ENCODE measurements at places on chromosomes 6 and 20.

DNA sequence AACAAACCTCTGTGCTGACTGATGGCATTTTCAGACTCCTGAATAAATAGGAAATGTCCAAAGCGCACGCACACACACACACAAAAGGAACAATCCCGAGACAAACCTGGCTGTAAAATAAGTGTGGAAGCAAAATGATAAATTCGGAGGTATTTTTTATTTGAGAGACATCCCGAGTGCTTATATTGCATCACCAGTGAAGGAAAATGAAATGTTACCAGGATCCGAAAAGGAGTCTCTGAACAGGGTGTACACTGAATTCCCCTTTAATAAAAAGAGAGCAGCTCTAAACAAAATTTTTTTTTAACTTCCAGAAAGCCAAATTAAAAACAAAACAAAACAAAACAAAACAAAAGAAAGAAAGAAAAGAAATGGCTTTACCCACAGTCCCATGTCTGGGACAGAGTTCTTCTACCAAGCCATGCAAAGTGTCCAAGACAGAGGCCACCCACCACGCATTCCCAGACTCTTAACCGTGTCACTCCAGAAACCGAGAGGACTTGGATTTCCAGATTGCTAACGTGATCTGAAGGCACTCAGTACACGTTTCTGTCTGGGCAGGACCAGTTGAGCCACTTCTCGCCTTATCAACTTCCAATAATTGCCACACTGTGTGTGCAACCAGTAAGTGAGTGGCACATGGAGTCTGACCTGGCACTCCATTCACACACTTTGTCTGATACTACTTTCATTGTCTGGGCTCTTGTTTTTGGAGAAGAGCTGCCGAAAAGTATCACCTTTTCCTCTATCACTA, 817 bp downstream of the ME1 start:
- no peak for DNase-seq

- no peak for DNase-seq
Measured at GRCh38 chr20:48189181-48189580, 403.9 kb upstream of the SULF2 start.

DNA sequence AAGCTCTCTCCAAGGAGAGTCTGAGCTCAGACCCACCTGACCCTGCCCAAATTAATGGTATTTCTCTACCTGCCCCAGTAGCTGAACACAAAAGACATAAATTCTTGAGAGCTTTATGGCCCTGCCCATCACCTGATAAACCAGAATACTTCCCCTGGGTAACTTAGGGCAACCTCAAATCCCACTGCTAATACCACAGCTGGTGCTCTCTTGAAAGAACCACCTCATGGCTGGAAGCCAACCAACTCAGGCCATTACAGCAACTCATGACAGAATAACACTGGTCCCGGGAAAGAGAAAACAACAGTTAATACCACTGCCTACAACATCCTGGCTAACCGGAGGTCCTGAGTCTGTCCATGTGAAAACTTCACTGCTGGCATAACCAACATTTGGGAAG, 328.6 kb downstream of the NKAIN2 start:
- DNase-seq, result no peak

GRCh38 chr6:143589162-143589561, 77.6 kb upstream of the FUCA2 start:
- DNase-seq, result no peak

DNA sequence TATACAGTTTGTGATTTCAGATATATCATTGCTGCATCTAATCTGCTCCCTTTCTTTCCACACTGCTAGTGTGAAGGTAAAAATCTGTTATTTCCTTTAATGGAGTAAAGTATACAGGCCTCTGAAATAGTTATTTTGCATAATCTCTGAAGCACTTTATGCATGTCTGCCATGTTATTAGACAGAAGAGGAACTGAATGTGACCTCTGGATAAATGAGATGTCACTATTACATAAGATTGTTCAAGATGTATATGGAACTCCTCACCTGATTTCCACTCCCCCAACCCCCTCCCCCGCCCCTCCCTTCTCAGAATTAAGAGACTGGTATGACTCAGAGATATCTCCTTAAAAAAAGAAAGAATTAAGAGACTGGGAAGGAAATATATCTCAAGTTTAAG, 26.3 kb downstream of the SERINC1 start:
- no peak for DNase-seq

DNA sequence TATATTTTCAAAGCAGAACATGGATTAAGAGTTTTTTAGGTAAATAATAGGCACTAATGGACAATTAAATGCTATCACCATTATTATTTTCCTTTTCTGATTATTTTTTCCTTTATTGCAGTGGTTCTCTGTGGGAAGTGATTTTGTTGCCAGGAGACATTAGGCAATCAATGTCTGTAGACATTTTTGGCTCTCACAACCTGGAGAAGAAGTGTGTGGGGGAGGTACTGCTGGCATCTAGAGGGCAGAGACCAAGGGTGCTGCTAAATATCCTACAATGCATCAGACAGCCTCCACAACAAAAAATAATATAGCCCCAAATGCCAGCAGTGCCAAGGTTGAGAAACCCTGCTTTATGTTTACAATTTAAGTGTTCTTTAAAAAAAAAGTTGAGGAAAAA, 8.3 kb downstream of the IFNGR1 start:
- DNase-seq, result no peak

- DNase-seq, result no peak
Measured at GRCh38 chr6:167116109-167116837, 6.6 kb upstream of the CCR6 start.

DNA sequence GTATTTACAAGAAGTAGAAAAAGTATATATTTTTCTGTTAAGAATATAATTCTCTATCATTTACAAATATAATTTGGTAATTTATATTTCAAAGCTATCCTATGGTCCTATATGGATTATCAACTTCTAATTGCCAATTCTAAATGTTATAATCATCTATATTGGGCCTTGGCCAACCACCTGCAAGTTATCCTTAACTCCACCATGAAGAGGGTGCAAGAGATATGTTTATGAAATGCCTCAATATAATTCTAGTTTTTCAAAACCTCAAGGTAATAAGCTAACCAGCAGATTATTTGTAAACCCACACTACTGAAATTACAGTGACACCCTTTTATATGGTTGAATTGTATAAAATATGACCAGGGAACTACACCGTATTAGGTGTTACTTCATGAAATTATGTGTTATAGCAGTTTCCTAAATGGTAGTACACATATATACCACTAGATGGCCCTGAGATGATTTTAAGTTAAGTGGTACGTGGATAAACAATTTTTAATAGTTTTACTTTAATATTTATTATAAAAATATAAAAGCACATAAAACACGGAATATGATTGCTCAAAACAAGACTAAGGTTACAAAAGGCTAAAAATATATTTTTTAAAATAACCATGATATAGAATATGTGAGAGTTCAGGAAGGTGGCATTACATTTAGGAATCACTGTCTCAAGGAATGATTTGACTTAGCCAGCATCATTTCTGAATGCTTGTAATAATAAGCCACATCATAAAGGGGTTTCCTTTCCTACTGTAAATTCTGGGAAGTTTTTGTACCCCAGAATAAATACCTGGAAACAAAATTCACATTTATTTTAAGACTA, 9.8 kb upstream of the PNISR start:
- no peak for DNase-seq

GRCh38 chr6:89082486-89082891, 1.9 kb downstream of the PNRC1 start:
- no peak for DNase-seq

DNA sequence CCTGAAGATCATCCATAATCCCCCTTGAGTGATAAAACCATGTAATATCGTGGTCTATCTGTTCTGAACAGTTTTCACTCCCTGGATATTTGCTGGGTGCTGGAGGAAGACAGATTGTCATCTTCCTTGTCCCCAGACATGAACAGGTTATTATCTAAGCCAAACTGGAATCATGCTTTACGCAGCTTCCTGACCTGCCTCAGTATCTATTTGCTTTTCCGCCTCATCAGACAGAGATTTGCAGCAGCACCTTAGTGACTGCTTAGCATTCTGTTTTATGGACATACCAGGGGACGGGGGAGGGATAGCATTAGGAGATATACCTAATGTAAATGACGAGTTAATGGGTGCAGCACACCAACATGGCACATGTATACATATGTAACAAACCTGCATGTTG, 124.6 kb downstream of the SLC23A2 start:
- no peak for DNase-seq

GRCh38 chr20:62714799-62715198, 6.2 kb downstream of the NTSR1 start:
- DNase-seq, result no peak

DNA sequence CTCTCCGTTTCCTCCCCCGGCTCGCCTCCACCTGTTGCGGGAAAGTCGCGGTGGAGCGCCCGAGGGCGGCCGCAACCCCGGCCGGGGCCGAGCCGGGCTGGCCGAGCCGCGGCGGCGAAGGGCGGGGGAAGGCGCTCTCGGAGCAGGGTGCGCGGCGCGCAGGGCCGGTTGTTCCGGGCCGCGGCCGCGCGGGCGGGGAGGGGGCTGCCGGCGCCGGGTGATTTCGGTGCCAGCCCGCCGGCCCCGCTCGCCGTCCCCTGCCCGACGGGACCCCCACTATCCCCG, 235 bp downstream of the MAP7 start:
- DNase-seq, result no peak

GRCh38 chr6:17293395-17293794, 12.2 kb downstream of the RBM24 start:
- DNase-seq, result no peak

DNA sequence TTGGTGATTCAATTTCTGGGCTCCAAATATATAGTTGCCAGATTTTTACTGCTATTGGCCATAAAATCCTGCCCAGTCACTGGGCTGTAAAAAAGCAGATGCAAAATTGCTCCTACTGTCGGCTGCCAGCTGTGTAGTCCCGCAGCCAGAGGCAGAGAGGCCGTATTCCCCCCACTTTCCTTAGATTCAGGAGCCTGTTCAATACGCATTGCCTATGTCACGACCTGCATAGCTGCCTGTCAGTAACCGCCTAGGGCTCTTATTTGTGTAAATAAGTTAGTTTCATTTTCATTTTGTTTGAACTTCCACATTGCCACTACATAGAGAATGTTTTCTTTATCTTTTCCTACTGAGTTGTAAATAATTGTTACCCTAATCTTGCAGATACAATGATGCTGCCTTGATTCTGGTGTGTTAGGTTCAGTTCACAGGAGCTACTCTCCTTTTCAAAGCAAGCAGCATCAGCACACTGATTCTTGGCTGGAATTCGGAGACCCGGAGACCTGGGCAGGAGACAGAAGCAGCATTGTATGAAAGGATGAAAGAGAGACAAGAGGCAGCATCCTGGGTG, 46.0 kb upstream of the UST start:
- DNase-seq, result no peak

DNA sequence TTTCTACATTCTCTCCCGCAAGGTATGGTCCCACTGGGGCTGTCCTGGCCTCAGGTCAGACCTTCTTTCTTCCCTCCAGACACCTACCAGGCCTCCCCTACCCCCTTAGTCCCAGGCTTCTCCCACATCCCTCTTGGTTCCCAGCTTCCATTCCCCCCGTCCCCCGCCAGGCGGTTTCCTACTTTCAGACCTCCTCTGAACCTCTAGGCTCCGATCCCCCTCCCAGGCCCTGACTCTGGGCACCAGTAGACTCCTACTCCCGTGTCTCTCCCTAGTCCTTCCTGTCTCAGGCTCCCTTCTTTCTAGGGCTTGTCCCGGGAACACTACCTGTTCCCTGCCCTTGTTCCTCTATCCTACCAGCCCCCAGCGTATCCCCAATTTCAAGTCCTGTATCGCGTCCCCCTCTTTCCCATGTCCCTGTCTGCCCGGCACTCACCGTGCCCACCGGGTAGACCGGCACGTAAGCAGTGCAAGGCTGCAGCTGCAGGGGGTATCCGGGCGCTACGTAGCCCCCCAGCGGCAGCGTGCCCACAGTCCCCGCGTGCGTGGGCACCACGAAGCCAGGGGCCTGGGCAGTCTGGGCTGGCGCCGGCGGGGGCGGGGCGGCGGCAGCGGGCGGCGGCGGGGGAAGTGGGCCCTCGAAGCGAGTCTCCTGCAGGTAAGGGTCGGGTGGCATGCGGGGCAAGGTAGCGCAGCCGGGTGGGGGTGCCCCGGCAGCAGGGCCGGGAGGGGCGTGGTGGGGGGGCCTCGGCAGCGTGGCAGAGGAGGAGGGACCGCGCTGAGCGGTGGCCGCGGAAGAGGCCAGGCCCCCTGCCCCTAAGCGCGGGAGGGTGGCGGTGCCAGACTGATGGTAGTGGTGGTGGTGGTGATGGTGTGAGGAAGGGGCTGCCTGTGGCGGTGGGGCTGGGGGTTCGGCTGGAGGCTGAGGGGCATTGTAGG, 1.5 kb downstream of the PRRT1 start:
- no peak for DNase-seq

GRCh38 chr6:22017766-22018165, 279.1 kb downstream of the PRL start:
- DNase-seq, result no peak

GRCh38 chr6:73234733-73235132, 9.4 kb upstream of the KHDC1L start:
- no peak for DNase-seq

DNA sequence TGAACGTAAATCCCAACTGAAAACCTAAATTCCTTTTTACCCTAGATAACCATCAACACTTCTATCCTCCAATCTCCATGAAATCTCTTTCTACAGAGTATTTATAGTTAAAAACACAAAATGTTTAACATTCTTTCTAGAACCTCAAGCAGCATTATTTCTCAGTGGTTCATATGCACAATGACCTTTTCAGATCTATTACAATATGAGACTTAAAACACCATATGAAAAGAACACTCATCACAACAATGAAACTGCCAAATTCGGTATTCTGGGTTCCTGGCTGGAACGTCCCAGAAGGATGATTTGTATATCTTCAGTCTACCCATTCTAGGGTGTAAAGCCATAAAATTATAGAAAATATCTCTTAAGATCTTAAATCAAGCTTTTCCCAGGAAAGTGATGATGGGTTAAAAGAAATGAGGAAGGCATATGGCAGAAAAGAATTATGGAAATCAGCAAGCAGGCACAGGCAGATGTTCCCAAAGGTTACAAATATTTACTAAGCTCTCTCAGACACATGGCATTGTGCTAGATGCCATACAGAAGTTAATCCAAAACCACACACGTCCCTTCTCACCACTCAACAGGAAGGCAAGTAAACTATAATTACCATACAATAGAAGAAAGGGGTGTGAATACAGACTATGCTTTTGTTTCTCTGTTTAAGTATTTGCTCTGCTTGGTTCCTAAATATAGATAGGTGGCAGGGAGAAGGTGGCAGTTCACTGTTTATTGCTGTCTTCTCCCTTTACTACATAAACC, 118.0 kb downstream of the CHD6 start:
- DNase-seq, result no peak

- no peak for DNase-seq
Measured at GRCh38 chr20:38387953-38388352, 41.7 kb downstream of the LBP start.

GRCh38 chr20:11905460-11906179, 12.1 kb upstream of the BTBD3 start:
- DNase-seq, result no peak

- DNase-seq, result no peak
Measured at GRCh38 chr20:11796026-11796425, 121.7 kb upstream of the BTBD3 start.

- no peak for DNase-seq
Measured at GRCh38 chr6:4636191-4636880, 139.9 kb upstream of the CDYL start.
